ENCODE measurements at places on chromosomes 5 and 9. TPM values are rescaled to one million over a fixed set of nuclear protein-coding genes. Genes with fewer than 3 reads are reported as not detected.

- H3K4me3 ChIP-seq, result no peak overlapping the region
- no peak overlapping the region for H3K27ac ChIP-seq
- peaks cover 12% of the 10 kb centered on the region for H3K36me3 ChIP-seq
- no peak for DNase-seq
- no peaks in the 10 kb centered on the region for H3K4me1 ChIP-seq
Measured at GRCh38 chr9:3256571-3257330, 269.1 kb downstream of the RFX3 start.

- H3K27me3 ChIP-seq, result no peaks in the 10 kb centered on the region
- DNase-seq, result no peak
- H3K4me1 ChIP-seq, result no peaks in the 10 kb centered on the region
- no peaks in the 10 kb centered on the region for H3K36me3 ChIP-seq
Measured at GRCh38 chr9:136512651-136513071, 29.8 kb upstream of the SEC16A start.

GRCh38 chr5:38162625-38163024, 95.7 kb upstream of the EGFLAM start:
- DNase-seq, result no peak
- no peaks in the 10 kb centered on the region for H3K27me3 ChIP-seq
- no peaks in the 10 kb centered on the region for H3K36me3 ChIP-seq
- H3K4me3 ChIP-seq, result no peak overlapping the region
- H3K4me1 ChIP-seq, result no peaks in the 10 kb centered on the region

GRCh38 chr5:138726848-138727247, 26.4 kb upstream of the CTNNA1 start:
- no peaks in the 10 kb centered on the region for H3K36me3 ChIP-seq
- H3K4me1 ChIP-seq, result no peaks in the 10 kb centered on the region
- H3K4me3 ChIP-seq, result no peak overlapping the region
- no peak overlapping the region for H3K27ac ChIP-seq

DNA sequence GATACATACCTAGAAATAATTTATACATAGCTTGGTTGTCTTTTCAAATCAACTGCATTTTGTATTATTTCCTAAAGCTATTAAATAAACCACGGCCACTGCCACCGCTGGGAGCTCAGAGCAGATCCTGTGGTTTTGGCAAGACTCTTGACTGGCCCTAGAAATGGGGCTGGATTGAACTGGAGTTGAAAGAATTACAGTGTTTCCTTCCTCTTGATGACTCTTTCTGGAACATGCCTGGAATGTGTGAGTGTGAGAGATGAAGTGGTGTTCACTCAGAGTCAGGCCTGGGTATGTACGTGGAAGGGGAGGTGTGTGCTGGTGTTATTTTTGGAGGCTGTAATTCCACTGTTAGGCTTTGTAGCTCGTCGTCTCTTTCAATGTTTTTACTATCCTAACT, 45.9 kb downstream of the TEK start:
- no peak for DNase-seq
- H3K4me1 ChIP-seq, result peaks cover 2% of the 10 kb centered on the region
- H3K27ac ChIP-seq, result no peak overlapping the region
- no peaks in the 10 kb centered on the region for H3K27me3 ChIP-seq

DNA sequence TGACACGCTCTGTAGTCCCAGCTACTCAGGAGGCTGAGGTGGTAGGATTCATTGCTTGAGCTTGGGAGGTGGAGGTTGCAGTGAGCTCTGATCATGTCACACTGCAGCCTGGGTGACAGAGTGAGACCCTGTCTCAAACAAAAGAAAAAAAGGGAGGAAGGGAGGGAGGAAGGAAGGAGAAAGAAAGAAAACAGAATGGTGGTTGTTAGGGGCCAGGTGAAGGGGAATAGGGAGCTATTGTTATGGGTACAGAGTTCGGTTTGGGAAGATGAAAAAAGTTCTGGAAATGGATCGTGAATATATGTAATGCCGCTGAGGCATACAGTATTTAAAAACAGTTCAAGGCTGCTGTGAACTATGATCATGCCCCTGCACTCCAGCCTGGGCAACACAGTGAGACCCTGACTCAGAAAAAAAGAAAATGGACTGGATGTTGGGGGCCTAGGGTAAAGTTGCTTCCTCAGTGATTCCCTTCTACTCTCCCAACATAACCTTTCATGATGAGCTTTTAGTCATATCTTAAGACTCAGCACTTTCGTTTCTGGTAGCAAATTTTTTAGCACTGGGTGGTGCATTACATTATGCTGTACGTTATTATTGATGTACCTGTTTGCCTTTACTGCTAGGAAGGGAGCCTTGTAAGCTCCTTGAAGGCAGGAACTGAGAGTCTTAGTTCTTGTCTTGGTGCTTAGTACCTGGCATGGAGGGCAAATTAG, 4.0 kb downstream of the CTNNA1 start:
- H3K4me3 ChIP-seq, result no peak overlapping the region
- peaks cover 39% of the 10 kb centered on the region for H3K4me1 ChIP-seq
- peaks cover 13% of the 10 kb centered on the region for H3K36me3 ChIP-seq
- no peaks in the 10 kb centered on the region for H3K27me3 ChIP-seq
- no peak for DNase-seq

Gene C5orf63
- total RNA-seq, result 33.7 TPM

Gene SKP2
- 6.8 TPM for total RNA-seq

Data from transverse colon (tissue), 4 donors.